DMS 273 treated with DMSO at 0.1 percent for 48 hours (cell line): ENCODE measurements at places on chromosomes 7 and 10.
A peak's percentile ranks its signal among the peaks of the same experiment; 100 is the strongest.

DNA sequence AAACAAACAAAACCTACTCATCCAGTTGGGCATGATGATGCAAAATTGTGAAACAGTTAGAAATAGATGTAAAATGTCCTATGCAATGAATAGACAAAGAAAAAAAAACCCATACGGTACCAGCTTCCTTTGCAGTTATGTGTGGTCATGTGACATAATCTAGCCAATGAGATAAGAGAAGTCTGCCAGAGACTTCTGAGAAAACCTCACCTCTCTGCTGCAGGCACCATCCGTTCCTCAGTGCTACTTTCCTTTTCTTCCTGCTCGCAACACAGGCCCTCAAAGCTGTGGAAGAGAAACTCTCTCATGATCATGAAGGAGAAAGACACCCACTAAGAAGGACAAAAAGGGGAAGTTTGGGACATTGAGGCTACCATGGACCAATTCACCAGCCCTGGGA lies 76.8 kb upstream of the CARD11 start:
- no peak for DNase-seq

DNA sequence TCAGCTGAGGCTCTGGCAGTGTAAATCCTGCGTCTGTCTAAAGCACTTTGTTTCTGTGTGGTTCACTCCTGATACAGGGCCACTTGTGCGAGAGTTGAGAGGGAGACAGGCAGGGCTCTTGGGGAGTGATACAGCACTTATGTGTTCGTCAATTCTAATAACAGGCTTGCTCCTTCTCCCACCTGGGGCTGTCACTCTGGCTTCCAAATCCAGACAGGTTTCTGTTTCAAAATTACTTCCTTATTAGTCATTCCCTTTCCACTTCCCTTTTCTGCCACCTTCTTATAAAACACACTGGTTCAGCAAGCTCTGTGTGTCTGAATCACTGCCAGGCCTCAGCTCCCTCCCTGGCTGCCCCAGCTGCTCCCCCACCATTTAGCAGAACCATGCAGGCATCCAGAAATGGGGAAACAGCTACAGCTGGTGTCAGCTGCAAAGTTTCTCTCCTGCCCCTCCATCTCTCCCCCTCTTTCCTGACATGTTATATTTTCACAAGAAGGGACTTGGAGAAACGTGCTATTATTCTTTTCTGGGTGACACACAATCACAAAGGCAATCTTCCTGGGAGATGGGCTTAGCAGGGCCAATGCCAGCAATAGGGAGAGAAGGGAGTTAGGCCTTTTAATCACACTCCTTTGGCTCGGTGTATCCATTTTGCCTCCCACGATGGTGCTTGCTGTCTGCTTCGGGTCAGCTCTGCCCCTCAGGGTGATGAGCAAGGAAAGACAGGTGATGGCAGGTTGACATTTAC lies 58.4 kb upstream of the ZNRF2 start:
- DNase-seq: peak; percentile 86

GRCh38 chr7:137987018-137987349 lies 14.9 kb downstream of the CREB3L2 start:
- no peak for DNase-seq

GRCh38 chr7:141715794-141716689 lies 7.9 kb downstream of the WEE2 start:
- no peak for DNase-seq

- DNase-seq: no peak
Observed at GRCh38 chr10:110423650-110424049, 74.1 kb upstream of the DUSP5 start.
